ENCODE measurements at places on chromosomes 6 and 20.

DNA sequence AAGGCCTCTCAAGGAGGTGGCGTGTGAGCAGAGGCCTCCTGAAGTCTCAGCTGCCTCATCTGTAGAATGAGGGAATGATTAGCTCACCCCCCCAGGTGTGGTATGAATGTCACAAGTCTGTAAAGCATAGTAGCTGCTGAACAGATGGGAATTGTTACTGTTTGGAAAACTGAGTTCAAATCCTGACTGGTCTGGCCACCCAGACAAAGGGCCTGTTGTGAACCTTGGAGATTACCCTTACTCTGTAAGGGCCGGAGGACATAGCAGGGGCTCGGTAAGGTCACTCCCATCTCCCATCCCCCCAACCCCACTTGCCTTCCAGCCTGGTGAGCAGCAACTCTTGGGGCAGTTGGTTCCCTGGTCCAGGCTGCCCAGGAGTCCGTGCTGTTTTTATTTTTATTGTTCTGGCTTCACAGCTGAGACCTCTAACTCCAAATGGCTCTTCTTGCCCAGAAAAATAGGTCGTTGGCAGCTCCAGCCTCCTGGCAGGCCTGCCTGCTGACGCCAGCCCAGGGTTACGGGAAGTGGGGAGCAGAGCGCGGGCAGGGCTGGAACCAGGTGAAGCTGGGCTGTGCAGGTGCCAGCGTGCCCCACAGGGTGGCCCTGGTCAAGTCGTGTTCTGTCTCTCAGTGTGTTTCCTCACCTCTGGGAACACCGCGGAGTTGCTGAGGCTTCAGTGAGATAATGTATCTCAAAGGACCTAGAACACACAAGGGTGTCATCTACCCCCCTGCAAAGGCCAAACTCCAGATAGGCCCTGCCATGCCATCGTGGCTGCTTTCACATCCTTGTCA lies 4.5 kb upstream of the SIRPA start:
- no peak for DNase-seq

- DNase-seq: peak; percentile 38
These were observed 428.7 kb upstream of the SOX4 start for GRCh38 chr6:21164768-21165326.

- no peak for DNase-seq
These were observed 107.6 kb downstream of the THBS2 start for GRCh38 chr6:169145991-169146501.

GRCh38 chr6:131042664-131043063 lies 20.4 kb downstream of the EPB41L2 start:
- no peak for DNase-seq

GRCh38 chr20:60632391-60633262 lies 619.4 kb upstream of the CDH4 start:
- no peak for DNase-seq

- no peak for DNase-seq
These were observed 137.9 kb upstream of the NEDD9 start for GRCh38 chr6:11370191-11371018.

GRCh38 chr6:166618251-166618650 lies 8.8 kb downstream of the RPS6KA2 start:
- DNase-seq: no peak

DNA sequence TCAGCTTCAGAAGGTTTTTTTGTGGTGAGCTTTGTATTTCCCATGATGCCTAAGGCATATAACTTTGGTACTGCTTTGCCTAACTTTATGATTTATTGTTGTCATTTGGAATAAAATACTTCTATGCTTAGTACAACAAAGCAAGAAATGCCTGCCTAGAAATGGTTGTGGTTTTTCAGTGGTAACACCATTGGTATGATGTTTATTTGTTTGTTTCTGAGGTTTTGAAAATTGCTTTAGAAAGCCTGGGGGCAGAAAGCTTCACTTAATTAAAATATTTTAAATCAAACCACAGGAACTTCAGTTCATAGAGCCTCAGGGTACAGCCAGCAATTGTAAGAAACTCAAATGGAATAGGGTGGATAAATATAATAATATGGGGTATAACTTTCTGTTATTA lies 351.2 kb upstream of the MAP3K7 start:
- no peak for DNase-seq

- no peak for DNase-seq
These were observed 79.5 kb upstream of the RNF217 start for GRCh38 chr6:124882579-124883393.

DNA sequence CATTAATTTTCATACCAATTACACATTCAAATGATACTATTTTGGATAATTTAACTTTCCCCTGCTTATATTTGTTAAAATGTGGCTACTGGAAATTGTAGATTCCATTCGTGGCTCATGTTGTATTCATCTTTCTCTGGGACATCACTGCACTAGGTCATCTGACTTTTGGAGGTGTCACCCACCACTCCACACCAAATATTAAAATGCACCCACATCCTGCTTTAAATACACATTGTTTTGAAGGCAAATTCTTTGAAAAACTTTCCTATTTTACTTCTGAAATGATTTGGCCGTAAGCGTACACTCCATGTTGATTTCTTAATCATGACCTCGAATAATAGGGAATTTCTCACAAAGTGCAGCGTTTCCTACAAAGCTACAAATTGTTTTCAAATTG lies 8.7 kb upstream of the RBM38 start:
- DNase-seq: no peak

DNA sequence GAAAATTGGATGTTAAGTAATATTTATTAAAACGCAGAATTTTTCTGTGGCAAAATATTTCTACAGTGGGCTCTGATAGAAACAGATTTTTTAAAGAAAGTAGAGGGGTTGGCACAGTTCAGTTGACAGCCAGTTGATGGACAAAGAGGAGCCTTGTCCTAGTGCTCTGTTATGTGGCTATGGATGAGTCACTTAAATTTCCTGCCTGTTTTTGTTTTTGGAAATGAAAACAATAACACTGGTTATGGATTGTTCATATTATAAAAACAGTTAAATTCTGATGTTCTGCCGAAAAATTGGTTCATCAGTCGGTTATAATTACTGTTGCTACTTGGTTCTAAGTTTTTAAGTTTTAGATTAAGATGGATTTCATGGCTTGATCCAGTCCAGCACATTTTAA lies 42.8 kb downstream of the MYO6 start:
- DNase-seq: no peak

GRCh38 chr6:87682310-87682709 lies 19.7 kb downstream of the AKIRIN2 start:
- no peak for DNase-seq

DNA sequence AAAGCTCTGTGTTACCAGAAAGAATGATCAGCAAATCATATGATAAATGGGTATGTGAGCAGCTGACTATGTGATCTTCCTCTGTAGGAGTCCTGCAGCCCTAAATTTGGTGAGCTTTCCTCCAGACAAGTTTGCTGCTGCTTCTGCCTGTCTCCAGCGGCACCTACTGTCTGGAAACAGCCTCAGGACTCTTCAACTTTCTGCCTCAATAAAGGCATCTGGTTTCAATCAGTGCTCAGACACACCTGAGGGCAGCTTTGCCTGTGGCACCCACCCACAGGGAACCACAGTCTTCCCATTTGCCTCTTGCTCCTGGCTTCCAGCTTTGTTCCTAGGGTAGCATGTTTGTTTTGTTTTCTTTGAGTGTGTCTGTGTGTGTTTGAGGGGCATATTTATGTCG lies 727.9 kb upstream of the MAN1A1 start:
- DNase-seq: no peak

- DNase-seq: no peak
These were observed 41.4 kb downstream of the SCAND1 start for GRCh38 chr20:35912881-35913280.

- no peak for DNase-seq
These were observed 3.4 kb downstream of the CST2 start for GRCh38 chr20:23823111-23823510.

DNA sequence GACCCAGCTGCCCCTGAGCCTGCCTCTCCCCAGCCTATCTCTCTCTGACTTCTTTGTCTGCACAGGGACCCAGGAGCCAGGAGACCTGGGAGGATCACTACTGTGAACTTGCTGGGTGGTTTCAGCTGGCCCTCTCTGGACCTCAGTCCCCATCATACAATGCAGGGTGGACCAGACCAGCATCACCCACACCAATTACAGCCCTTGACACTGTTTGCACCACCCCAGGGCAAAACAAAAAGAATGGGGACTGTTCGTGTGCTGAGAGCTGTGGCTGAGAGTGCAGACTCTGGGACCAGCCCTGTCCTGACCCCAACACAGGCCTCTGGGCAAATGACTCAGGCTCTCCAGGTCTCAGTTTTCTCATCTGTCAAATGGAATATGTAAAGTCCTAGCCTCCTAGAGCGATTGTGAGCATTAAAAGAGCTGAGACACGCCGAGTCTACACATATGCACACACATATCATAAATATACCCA lies 25.4 kb downstream of the PTGIS start:
- no peak for DNase-seq

GRCh38 chr6:34543421-34543820 lies 12.7 kb downstream of the SPDEF start:
- no peak for DNase-seq

Data from AML-193 (cell line).